ENCODE measurements at places on chromosomes 1 and 21.

- DNase-seq: no peak
These were observed 49.1 kb downstream of the DSCAM start for GRCh38 chr21:40797891-40798290.

DNA sequence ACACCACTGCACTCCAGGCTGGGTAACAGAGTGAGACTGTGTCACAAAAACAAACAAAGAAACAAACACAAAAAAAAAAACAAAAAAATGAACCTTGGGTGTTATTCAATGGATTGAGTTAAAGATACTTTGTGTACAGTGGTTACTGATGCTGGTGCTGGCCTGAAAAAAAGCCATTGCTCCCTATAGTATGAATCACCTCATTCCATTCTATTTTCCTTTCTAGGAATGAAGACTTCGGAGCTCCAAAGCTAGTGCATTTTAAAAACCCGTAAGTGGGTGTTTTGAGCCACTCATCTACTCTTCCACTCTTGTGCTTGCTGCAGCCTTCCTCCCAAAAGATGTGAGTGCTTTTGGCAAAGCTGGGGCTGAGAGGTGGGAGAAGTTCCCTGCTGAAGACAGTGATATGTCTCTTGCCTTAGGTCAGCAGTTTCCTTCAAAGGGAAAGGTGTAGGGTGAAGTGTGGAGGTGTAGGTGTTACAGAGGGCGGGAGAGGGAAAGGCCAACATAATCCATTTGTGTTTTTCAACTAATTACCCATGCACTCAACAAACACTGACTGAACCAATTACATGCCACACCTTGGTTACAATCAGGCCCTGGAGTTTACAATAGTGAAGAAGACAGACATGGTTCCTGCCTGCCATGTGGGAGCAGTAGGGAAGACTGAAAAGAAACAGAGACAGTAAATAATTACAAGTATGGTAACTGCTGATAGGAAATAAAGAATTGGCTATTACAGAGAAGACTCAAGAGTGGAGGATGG is 55.0 kb upstream of the SERBP1 start:
- DNase-seq: no peak

DNA sequence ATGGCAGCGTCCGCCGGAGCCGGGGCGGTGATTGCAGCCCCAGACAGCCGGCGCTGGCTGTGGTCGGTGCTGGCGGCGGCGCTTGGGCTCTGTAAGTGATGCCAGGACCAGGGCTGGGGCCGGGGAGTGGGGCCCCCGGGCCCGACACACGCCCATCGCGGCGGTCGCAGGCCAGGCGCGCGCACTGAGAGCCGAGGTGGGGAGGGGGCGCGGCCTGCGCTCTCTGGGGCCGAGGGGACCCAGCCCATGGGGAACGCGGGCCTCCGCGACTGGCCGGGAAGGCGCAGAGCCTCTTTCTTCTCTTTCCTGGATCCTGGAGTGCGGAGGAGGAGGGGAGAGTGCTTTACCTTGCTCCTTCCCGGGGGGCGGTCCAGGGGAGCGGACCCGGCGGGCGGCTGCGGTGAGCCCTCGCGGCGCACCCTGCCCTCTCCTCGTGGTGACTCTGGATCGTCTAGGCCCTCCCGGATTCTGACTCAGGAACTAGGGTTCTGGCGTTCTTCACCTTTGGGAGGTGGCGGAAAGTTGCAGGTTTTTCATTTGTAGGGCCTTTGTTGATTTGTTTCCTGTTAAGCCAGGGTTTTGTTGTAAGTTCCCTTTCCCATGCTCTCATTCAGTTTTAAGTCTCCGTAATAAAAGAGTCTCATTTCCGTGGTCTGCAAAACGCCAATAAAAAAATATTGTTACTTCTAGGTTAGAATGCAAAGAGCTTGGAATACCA is 529 bp downstream of the MPZL1 start:
- peak; percentile 33 for DNase-seq

- no peak for DNase-seq
These were observed 13.0 kb downstream of the IFI6 start for GRCh38 chr1:27658951-27659496.

- no peak for DNase-seq
These were observed 801 bp downstream of the EPRS1 start for GRCh38 chr1:220045356-220046051.
